Pons (tissue), 1 donor: ENCODE measurements at places on chromosomes 5 and 9.

DNA sequence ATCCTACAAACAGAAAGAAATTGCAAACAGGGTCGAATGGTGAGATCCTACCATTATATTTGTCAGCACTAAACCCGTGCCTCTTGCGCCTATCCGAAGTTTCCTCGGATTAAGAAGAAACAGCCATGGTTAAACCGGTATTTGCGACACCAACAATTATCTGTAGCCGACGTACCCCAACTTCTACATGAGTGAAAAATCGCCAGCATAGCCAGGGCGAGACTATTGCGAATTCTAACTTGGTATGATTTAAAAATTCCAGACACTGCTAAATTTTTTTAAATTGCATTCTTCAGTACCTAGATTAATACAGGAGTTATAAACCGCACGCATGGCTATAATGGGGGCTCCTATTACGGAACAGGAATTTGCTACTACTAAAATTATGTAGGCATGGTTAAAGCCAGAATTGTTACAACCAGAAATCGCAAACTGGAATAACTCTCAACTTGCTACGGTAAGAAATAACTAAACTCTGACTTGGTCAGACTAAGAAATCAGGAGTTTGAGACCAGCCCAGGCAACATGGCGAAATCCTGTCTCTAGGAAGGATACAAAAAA lies 25.3 kb upstream of the ANXA2R start:
- peak; percentile 59 for DNase-seq

DNA sequence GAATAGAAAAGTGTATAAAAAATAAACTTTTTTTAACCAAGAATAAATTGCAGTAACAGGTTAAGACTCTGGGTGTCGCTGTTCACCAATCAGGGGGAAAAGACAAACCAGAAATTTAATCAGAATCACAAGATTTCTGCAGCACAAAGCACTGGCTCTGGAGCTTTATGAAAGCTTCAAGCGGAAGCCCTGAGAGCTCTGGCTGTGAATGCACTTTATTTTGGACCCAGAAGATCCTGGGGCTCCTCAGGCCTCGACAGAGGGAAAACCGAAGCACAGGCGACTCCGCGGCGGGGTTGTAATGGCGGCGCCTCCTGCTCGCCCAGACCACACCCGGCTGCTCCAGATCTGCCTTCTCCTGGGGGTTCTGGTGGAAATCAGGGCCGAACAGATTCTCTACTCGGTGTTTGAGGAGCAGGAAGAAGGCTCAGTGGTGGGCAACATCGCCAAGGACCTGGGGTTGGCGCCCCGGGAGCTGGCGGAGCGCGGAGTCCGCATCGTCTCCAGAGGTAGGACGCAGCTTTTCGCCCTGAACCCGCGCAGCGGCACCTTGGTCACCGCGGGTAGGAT lies at the start of gene PCDHGA4:
PCDHGA4 (plus strand) TSS at position 122 of the 570 bp plus-strand sequence; CDS start at position 209, 87 bp downstream.
- DNase-seq: no peak

- no peak for DNase-seq
Measured at GRCh38 chr5:83554686-83555085, 83.1 kb downstream of the VCAN start.

DNA sequence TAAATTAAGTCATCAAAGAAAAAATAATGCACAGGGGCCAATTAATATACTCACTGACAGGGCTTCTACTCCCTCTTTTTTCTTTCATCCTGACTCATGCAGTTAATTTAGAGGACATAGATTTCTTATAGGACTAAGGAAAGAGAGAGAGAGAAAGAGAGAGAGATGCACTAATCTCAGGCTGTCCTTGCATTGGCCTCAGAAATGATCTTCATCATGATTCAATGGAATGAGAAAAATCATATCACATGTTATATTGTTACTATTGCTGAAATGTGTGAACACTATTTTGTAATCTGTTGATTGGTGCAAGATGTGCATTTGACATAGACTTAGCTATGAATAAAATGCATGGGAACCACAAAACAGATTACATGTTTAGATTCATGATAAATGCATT lies 608.3 kb upstream of the NUDT12 start:
- DNase-seq: no peak

GRCh38 chr9:73093740-73094379 lies 57.8 kb upstream of the ANXA1 start:
- DNase-seq: no peak

DNA sequence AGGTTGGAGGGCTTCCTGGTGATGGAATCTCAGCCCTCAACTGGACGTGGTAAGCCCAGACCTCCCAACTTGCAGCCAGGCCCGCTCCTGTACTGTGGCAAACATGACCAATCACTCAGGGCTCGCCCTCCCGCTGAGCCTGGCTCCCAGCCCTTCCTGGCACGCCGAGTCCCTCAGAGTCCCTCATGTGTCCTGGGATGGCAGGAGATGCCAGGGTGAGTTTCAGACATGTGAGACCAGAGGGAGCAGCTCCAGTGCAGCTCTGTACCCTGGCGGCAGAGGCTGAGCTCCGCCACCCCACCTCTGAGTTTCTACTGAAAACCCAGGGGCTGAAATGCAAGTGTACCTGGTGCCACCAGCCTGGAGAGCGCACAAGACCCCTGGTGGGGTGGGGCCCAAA lies 42.0 kb upstream of the RXRA start:
- DNase-seq: no peak

- DNase-seq: peak; percentile 63
Measured at GRCh38 chr9:3398232-3398648, 127.6 kb downstream of the RFX3 start.

DNA sequence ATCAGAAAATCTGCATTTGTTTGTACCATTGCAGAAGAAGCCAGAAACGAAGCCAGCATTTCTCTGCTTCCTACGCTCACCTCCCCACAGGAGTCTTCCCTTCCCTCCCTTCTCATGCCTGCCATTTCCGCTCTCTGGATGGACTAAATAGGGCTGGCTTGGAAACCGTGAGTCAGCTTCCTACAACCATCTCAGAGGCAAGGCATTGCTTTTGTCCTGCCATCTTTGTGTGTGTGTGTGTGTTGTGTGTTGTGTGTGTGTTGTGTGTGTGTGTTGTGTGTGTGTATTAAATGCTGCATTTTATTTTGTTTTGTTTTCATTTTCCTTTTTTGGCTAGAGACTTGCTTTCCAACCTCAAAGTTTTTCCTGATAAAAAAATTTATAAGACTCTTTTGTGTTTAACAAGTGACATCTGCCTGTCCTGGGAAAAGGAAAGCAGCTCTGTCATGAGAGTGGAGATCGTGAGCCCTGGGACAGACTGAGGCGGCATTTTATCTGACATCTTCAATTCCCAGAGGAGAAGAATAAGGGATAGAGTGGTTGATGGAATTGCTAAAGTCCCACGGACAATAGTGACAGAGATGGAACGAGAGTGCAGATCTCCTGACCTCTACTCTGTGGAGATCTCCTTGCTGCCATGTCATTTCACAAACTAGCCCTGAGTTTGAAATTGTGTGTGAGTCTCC lies 7.5 kb upstream of the EGFLAM start:
- no peak for DNase-seq

DNA sequence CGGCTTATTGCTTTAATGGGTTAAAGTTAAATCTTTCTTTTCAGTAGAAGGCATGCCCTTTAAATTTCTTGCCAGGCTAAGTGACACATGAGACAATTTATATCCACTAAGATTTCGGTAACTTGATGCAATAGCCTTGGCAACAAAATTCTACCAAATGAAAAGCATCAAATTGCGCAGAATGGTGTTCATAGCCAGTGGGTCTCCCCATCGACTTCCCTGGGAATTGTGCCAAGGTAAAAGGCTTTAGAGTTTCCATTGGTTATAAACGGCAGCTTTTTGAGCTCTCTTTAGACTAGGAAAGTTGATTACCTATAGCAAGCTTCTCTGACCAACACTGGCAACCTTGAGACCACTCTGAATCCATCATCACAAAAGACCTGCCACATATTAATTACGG lies 358.4 kb downstream of the ARRDC3 start:
- no peak for DNase-seq

- DNase-seq: no peak
Measured at GRCh38 chr5:158270996-158271554, 412.1 kb upstream of the CLINT1 start.

DNA sequence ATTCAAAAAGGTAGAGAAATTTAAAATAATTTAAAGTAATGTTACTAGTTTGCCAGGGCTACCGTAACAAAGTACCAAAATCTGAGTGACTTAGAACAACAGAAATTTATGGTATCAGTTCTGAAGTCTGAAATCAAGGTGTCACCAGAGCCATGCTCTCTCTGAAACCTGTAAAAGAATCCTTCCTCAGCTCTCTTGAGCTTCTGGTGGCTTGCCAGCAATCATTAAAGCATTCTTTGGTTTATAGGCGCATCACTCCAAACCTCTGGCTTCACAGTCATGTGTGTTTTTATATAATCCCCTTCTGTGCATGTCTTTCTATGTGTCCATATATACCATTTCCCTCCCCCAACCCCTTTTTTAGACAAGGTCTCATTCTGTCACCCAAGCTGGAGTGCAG lies 220.3 kb downstream of the COX7C start:
- no peak for DNase-seq

GRCh38 chr9:20358207-20358606 lies 264.1 kb downstream of the MLLT3 start:
- no peak for DNase-seq

DNA sequence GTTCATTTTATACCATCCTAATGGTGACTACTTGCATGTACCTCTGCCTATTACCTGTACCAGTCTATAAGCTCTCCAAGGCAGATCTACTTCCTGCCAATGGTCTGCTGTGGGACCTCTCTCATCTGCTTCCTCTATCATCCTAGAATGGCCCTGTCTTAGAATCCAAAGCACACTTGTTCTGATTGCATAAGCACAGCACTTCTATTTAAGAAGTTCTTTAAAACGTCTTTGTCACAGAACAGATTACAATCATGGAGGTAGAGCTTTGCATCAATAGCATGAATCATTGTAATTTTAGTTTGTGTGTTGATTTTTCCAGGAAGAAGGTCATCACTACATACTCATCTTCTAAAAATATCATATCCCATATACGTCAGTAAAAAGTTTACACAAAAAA lies 131.8 kb upstream of the ACOT12 start:
- no peak for DNase-seq

- DNase-seq: no peak
Measured at GRCh38 chr9:111945216-111945615, 48.6 kb downstream of the UGCG start.

DNA sequence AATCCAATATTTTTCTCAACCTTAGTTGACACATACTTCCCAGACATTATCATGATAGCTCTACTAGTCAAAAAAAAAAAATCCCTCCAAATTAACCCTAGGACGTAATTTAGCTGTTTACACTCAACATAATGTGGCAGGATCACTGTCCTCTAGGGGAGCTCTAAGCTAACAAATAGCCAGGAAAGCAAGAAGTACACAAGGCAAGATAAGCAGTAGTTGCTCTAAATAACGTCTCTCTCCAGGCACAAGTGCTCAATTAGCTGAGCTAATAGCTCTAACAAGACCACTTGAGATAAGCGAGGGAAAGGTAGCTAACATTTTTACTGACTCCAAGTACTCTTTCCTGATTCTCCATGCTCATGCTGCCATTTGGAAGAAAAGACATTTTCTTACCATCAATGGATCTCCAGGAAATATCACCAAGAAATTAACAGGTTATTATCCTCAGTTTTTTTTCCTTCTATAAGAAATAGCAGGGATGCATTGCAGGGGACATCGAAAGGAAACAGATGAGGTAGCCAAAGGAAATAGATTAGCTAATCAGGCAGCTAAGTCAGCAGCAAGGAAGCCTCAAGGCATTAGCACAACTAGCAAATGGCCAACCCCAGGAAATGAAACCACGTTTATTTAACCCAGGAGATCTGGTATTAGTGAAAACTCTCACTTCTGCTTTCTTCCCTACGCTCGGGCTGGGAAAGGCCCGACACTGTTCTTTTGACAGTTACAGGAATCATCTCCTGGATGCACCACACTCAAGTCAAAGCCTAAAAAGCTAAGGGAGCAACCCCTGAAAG lies 614.1 kb downstream of the PTPRD start:
- peak; percentile 38 for DNase-seq

DNA sequence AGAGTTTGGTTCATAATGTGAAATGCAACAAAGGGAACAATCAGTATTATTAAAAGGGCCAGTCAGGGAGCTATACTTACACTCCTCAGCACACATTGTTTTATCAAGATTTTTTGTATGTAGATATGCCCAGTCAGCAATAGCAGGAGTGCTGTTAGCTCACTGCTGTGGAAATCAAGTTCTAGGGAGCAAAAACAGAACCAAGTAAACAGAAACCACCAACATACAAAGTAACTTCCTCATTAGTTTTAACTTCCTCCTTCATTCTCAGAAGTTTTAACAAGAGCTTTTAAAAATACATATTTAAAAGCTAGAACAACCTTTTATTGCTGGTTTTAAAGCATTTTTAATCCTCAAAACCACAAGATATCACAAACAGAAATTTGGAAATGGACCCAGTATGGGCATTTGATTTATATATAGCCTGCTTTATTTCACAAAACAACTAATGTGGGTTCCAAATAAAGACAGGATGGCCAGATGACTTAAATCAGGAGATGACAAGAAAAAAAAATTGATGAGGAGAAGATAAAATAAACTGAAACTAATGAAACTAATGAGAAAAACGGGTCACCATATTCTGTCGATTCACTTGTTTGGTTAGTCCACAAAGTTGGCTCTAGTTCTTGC lies 178.5 kb downstream of the ADAMTS12 start:
- peak; percentile 45 for DNase-seq

DNA sequence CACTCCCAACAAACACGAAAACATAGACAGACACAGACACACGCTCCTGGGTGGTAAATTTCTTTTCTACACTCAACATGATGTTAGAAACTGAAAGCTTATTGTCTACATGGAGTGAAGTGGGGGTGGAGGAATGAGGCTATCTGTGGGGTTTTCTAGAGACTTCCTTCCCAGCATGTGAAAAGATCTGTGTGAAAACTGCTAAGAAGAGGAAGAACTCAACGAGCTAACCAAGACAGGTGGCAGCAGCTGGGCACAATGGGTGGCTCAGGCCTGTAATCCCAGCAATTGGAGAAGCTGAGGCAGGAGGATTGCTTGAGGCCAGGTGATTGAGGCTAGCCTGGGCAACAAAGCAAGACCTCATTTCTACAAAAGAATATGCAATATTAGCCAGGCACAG lies 7.6 kb downstream of the FYB1 start:
- no peak for DNase-seq

DNA sequence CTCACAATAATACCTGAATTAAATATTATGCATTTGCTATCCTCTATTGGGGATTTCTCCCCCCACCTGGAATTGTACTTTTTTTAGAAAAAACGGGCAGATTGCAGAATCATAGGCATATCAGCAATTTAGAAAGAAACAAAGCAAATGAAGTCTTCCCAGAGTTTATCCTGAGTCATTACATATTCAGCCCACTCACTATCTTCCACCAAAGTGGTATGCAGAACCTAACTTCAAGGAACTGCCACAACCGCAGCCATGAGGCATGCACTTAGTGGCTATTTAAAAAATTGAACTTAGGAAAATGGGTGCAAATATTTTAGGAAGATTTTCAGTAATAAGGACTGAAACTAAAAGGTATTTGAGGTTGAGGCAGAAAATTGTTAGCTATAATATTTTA lies 48.6 kb downstream of the UBAP1 start:
- no peak for DNase-seq

- DNase-seq: no peak
Measured at GRCh38 chr5:164255598-164256213, 750.3 kb downstream of the MAT2B start.
